Stimulated activated CD4-positive, alpha-beta T cell treated with anti-CD3 and anti-CD28 coated beads, Interleukin-1b, Interleukin-23, amount 100 ng/mL, for 1 hour (primary cell): ENCODE measurements at places on chromosomes 16 and 17.
A peak's percentile ranks its signal among the peaks of the same experiment; 100 is the strongest.

GRCh38 chr17:49798738-49799137 lies 10.3 kb downstream of the KAT7 start:
- DNase-seq, result no peak

- DNase-seq, result no peak
Observed at GRCh38 chr17:49977463-49978389, 8.7 kb downstream of the DLX4 start.

GRCh38 chr16:72202014-72202413 lies 30.1 kb upstream of the PMFBP1 start:
- DNase-seq, result no peak

GRCh38 chr16:85556456-85557082 lies 56.6 kb upstream of the GSE1 start:
- DNase-seq, result peak; percentile 30

GRCh38 chr17:81558941-81559806 lies 7.0 kb upstream of the FAAP100 start:
- no peak for DNase-seq

DNA sequence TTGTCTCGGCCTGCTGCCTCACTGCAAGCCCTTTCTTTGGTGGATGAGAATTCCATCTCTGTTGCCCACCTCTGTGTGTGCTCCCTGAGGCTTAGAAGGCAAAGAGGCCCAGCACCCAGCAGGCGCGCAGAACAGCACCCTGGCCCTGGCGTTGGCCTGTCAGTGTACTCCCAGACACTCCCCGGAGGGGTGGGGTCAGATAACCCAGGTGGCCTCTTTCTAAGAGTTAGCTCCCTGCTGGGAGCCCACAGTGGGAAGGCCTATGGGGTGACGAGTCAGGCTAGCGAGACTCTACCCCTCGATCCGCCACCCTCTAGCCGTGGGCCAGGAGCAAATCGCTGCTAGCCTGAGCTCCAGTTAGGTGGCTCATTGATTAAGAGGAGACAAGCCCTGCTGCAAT lies 38.1 kb downstream of the SRL start:
- no peak for DNase-seq

DNA sequence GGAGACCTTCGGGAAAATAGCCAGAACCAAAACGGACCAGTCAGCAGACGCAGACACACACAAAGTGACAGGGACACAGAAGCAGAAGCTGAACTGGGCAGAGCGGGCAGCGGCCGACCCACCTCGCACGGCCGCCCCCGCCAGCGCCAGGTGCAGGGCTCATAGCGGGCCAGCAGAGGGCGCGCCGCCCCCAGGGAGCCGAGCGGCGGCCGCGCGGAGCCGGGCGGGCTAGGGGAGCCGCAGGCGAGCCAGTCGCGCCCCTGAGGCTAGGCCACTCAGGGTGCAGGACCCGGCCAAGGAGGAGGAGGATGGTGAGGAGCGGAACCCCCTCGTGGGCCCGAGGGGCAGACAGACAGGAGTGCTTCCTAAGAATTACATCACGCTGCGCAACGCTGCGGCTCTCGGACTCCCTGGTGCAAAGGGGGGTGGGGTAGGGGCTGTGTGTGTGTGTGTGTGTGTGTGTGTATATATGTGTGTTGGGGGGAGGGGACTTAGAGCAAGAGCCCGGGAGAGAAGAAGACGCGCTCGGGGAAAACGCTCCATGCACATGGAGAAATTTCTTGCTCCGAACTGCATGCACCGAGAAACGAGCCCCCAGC lies 913 bp upstream of the NOG start:
- peak; percentile 63 for DNase-seq

GRCh38 chr17:74803971-74804370 lies 27.8 kb upstream of the NAT9 start:
- DNase-seq, result no peak

DNA sequence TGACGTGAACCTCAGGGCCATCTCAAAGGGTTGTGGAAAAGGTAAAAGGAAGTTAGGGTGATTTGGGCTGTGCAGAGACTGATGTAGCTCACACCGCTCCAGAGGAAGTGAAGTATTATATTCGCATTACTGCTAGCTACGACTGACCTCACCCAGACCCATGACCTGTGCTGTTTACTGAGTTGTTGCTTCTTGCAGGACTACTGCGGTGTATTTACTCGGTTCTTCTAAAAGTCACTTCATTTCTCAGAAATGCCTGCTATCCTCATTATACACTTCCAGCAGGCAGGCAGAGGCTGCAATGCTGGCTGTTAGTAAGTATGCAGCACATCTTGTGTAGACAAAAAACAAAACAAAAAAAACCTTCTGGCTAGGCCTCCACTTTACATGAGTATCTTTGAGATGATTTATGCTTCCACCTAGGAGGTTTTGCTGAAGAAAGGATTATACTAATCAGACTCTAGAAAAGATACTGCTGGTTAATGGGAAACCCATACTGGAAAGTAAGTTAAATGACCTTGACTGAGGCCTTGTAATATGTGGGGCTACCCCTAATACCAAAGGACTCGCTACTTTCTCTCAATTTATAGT lies 76.0 kb downstream of the CREBBP start:
- no peak for DNase-seq

GRCh38 chr16:19524356-19524615 lies 544 bp downstream of the CCP110 start:
- no peak for DNase-seq

GRCh38 chr17:67525239-67526135 lies 148.4 kb downstream of the PITPNC1 start:
- no peak for DNase-seq

DNA sequence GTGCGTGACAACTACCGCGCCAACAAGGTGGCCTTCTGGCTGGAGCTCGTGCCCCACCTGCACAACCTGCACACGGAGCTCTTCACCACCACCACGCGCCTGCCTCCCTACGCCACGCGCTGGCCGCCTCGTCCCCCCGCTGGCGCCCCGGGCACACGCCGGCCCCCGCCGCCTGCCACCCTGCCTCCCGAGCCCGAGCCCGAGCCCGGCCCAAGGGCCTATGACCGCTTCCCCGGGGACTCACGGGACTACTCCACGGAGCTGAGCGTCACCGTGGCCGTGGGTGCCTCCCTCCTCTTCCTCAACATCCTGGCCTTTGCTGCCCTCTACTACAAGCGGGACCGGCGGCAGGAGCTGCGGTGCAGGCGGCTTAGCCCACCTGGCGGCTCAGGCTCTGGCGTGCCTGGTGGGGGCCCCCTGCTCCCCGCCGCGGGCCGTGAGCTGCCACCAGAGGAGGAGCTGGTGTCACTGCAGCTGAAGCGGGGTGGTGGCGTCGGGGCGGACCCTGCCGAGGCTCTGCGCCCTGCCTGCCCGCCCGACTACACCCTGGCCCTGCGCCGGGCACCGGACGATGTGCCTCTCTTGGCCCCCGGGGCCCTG lies 3.0 kb upstream of the SPEM1 start:
- DNase-seq, result no peak

GRCh38 chr16:89153848-89154271 lies 17.7 kb upstream of the CDH15 start:
- DNase-seq, result no peak

DNA sequence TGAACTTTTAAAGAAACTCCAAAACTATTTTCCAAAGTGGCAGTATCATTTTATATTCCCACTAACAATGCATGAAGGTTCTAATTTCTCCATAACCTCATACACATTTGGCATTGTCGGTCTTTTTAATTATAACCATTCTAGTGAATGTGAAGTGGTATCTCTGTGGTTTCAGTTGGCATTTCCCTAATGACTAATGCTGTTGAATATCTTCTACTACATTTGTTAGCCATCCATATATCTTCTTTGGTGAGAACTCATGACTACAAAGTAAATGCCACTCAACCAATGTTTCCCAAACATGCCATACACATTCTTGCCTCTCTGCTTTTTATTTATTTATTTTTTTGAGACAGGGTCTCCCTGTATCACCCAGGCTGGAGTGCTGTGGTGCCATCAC lies 31.7 kb upstream of the TAOK1 start:
- DNase-seq, result no peak

DNA sequence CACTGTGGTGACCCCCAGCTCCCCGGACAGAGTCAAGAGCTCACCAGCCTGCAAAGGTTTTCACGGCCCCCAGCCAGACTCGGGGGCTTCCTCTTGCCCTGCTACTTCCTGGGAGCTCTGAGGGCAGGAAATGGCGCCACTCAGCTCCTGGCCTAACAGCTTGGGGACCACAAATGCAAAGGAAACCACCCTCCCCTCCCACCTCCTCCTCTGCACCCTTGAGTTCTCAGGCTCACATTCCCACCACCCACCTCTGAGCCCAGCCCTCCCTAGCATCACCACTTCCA lies 375 bp upstream of the SPN start:
- no peak for DNase-seq

GRCh38 chr16:54050459-54051210 lies 236.0 kb downstream of the IRX3 start:
- DNase-seq, result no peak

- DNase-seq, result no peak
Observed at GRCh38 chr16:79996321-79996720, 395.8 kb upstream of the MAF start.

DNA sequence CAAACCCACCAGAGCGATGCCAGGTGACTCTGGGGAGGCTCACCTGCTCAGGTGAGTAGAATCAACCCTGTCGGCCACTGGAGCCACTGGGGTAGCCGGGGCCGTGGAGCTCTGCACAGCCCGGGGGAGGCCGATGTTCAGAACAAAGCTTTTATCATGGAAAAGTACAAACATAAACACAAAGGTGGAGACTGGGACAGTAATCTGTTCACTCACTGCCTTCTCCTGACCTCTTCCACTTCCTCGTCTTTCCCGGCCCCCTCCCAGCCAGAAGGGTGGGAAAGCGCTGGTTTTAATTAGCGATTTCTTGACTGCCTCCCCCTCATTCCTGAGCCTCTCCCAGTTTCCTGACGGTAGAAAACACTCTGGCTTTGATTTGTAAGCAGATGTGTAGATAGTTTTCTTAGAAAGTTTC lies 9.8 kb upstream of the TEX19 start:
- DNase-seq, result no peak

DNA sequence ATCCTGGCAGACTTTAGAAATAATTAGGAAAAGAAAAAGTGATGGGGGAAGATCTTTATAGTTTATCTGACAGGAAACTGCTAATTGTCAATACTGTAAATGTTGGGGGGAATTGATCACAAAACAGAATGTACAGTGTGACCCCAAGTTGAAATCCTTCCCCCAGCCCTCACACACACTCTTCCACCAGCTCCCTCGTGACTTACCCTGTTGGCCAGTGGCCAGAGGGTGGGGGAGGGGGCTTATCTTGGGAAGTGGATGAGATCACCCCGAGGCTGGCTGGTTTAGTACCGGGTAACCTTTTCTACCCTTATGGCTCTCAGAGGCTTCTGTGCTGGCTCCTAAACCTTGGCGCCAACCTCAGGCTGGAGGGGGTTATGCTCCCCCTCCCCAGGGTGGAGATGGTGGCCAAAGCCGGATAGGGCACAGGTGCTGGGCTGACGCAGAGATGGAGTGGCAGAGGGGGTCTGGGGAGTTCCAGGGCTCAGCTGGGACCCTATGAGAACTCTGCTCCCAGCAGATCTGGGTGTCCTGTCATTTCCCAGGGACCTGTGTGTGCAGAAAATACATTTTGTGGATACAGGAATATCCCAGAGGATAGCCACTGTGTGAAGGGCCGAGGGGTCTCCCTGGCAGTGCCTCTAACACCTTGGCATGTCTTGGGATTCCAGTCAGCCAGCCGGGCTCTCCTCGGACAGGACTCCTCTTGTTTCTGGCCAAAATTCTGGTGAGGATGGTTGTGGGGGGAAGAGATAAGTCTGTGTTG lies 18.6 kb downstream of the CDH16 start:
- no peak for DNase-seq

- DNase-seq, result no peak
Observed at GRCh38 chr16:82264756-82265155, 94.7 kb upstream of the MPHOSPH6 start.

DNA sequence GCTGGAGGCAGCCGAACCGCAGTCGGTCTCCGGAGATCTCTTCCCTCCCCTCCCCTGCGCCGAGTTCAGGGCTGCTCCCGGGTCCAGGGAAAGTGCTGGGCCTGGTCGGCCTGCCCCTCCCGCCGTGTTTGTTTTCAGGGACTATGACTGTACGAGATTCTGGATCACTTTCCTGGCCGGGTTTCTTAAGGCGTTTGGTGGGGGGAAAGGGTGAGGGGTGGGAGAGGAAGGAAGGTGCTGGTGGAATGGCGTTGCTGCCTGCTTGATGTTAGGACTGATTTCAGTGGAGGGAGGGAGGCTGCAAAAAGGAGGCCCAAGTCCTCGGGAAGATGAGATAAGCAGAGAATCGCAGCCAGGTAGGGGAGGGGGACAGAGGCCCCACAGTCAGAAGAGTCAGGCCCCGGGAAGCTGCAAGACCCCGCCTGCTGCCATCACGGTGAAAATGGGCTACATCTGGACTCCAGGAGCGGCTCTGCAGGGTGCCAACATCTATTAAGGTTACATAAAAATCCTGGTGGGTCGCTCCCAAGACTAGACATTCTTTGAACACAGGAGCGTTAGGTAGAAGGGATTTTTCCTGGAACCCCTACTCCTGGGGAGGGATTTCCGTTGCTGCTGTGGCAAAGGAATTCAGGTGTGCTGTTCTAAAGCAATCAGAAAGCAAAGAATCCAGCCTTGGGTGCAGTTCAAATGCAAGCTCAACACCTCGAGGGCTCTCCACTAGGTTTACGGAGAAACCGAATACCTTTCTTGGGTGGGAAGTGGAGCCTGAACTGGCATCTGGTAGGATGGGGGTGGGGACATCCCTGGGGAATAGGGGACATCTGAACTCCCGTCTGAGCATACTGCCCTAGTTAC lies 1.2 kb downstream of the ARHGAP44 start:
- no peak for DNase-seq

DNA sequence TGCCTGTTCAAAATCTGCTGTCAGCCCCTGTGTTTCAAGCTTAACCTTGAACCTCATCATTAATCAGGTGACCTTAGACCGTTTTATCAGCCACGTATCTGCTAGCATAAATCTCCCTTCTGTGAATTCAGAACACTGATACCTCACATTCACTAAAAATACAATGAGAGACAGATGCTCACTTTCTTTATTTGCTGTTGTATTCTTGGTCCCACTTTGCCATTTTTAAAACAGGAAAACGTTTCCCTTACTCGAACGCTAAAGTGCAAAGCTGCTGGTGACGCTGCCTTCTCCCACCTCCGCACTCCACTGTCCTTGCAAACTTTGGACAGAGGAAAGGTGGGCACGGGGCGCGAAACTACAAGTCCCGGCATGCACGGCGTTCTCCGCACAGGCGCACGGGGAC lies 220 bp upstream of the ARHGAP44 start:
- no peak for DNase-seq
